ENCODE measurements at places on chromosomes 2 and 18.

- DNase-seq: no peak
These were observed 547.0 kb upstream of the ACVR2A start for GRCh38 chr2:147297820-147298219.

- no peak for DNase-seq
These were observed 88.7 kb upstream of the TXNDC2 start for GRCh38 chr18:9796935-9797549.

DNA sequence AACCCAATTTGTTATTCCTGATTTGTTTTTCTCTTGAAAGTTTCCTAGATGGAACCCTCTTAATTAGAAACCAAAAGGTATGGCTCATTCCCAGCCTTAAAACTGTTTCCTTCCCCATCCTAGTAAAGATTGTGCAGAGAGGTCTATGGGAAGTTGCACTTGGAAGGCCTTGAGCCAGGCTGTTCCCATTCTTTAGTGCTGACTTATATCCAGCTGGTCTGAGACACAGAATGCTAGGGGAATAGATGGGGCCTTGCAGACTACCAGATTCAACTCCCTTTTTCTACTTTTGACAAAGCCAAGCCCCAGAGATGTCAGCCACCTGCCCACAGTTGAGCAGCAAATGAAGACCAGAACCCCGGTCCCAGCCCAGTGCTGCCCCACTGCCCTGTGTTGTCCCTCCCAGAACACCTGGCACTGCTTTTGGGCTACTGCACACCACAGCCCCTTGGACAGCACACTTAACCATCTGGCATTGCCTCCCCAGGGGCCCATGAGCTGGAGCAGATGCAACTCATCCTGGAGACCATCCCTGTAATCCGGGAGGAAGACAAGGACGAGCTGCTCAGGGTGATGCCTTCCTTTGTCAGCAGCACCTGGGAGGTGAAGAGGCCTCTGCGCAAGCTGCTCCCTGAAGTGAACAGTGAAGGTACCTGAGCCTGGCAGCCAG lies 98.2 kb downstream of the MRO start:
- no peak for DNase-seq

DNA sequence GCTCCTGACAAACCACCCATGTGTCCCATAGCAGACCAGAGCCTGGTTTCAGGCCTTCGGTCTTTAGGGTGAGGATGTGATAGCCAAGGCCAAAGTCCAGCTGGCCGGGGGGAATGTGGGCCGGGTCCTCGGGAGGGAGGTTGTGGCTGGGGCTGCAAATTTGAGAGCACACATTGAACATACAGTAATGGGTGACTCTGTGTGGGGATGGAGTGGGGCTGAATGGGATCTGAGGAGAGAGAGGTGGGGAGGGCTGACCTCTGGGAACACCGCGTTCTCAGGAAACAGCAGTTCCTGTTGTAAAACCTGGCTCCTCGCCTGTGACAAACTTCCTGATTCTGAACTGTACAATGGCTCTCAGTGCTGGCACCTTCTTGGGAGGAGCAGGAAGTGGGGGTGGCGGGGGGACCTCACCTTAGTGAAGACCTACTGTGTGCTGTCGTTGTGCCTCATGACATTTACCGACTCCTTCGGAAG lies 48.8 kb downstream of the MCFD2 start:
- DNase-seq: peak; percentile 52

DNA sequence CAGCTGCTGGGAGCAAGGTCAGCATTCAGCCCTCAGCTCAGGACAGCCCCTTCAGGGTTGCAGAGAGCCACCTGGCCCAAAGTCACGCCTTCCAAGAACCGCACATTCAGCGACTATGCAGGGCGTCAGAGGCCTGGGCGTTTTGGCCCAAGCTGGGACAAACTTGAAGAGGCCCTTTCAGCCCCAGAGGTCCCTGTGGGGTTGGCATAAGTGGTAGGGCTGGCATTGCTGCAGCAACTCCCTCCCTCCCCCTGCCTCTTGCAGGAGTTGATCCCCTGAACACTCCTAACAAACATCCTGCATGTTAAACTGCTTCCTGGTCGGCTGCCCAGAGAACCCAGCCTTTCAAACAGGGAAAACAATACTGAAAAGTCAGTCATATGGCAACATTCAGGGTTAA lies 192.9 kb upstream of the SMAD2 start:
- DNase-seq: no peak

DNA sequence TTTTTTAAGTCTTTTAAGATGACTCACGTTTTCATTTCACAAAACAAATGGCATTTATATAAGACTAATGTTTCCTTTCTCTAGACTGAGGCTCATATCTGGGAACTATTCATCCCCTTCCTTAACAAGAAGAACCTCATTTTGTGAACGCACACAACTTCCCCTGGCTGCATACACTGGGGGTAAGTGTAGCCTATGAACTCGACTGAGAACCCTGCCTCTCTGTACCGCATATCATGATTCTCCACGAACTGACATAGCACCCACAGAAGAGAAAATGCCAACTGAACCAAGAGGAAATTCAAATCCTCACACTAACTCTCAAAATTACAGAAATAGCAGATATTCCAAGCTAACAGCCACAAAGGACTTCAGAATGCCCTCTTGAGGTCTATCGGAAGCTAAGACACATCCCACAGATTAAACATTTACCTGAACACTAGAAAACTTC lies 236.7 kb downstream of the TCF4 start:
- no peak for DNase-seq

- DNase-seq: peak; percentile 59
These were observed 36.4 kb upstream of the FOSL2 start for GRCh38 chr2:28356095-28356911.

GRCh38 chr2:80947601-80948130 lies 643.1 kb upstream of the LRRTM1 start:
- no peak for DNase-seq

- DNase-seq: peak; percentile 52
These were observed 62.1 kb upstream of the MAPRE2 start for GRCh38 chr18:34978953-34979608.

- DNase-seq: no peak
These were observed 224.2 kb downstream of the CYRIA start for GRCh38 chr2:16441431-16441830.

GRCh38 chr2:38187541-38188011 lies 111.6 kb upstream of the CYP1B1 start:
- DNase-seq: peak; percentile 95

DNA sequence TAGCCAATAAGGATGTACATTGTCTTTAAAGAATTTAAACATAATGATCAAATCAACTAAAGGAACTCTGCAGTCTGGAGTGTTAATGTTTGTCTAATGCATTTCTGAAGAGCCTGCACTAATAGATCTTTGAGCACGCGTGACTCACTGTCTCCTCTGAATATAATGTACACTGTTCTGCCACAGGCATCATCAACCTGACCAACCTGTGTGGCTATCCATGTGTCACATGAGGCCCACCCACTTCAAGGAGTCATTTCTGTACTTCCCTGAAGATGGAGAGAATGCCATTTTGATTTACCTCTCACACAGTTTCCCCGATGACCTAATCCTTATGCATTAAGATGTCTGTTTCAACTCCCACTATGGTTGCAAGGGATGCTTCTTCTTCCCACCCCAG lies 434.0 kb upstream of the SPHKAP start:
- no peak for DNase-seq

GRCh38 chr2:235911633-235912233 lies 256.5 kb downstream of the GBX2 start:
- DNase-seq: no peak

- no peak for DNase-seq
These were observed 112.7 kb downstream of the GBX2 start for GRCh38 chr2:236055471-236055870.

GRCh38 chr2:224524657-224525056 lies 60.5 kb downstream of the CUL3 start:
- DNase-seq: no peak

GRCh38 chr2:24809316-24810007 lies 16.2 kb downstream of the CENPO start:
- no peak for DNase-seq

DNA sequence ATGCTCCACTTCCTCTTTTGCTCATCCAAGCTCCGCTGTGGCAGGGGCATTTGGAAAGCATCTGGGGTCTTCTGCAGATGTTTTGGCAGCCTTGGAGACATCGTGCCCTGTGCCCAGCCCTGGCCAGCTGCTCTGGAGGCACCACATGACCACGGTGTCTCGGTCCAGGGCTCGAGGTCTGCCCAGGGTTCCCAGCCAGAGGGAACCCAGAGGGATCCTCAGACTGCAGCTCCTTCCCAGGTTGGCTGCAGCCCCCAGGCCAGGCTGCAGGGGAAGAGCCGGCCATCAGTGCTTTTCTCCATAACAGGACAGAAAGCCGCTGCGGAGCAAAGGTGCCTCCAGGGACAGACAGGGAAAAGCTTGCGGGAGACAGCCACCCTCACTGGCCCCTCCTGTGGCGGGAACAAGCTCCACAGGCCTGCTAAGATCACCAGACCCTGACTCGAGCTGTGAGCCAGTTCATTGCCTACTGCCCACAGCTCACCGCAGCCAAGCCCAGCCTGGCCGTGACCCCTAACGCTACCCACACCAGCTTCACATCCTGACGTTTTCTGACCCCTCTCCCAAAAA lies 74.7 kb downstream of the SMAD7 start:
- no peak for DNase-seq

- DNase-seq: no peak
These were observed 356.9 kb downstream of the ZNF521 start for GRCh38 chr18:24995056-24995455.

DNA sequence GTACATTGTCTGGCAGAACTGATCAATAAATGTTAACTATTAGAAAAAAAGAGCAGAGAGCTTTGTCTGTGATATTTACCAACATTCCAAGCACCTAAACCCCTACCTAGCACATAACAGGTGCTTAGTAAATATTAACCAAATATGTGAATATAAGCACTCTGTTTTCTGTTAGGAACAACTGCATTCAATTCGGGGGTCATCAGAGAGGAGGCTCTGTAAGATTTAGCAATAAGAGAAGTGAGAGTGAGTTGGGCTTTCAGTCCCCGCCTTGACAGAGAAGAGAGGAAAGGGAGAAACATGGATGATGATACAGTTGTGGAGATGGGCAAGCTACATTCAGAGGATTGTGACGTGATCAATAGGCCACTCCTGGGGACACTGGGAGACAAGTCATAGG lies 47.7 kb downstream of the MYOM1 start:
- DNase-seq: no peak

DNA sequence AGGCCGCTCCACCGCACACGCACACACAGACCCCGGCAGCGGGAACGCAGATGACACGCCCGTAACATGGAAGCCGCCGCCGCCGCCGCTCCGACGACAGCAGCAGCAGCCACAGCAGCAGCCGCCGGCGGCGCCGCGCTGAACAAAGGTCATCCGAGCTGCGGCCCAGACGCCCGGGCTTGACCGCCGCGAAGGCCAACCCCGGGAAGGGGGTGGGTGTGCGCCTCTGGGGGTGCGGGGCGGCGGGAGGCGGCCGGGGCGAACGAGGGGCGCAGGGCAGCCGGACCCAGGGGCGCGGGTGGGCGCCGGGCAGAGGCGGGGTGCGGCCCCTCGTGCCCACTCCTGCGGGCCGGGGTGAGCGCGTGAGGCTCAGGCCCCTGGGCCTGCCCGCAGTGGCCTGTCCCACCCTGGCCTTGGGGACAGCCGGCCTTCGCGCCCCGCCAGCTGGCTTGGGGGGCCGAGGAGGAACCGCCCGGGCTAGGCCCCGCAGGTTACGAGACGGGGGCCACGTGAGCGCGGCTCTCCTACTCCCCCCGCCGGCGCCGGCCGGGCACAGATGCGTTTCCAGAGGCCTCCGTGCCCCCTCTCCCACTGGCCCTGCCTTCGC lies 1.0 kb upstream of the ZNF532 start:
- DNase-seq: peak; percentile 78

- DNase-seq: peak; percentile 50
These were observed 355.3 kb downstream of the INSIG2 start for GRCh38 chr2:118443596-118443995.

GRCh38 chr2:18412980-18413675 lies 147.3 kb downstream of the RDH14 start:
- DNase-seq: peak; percentile 34

DNA sequence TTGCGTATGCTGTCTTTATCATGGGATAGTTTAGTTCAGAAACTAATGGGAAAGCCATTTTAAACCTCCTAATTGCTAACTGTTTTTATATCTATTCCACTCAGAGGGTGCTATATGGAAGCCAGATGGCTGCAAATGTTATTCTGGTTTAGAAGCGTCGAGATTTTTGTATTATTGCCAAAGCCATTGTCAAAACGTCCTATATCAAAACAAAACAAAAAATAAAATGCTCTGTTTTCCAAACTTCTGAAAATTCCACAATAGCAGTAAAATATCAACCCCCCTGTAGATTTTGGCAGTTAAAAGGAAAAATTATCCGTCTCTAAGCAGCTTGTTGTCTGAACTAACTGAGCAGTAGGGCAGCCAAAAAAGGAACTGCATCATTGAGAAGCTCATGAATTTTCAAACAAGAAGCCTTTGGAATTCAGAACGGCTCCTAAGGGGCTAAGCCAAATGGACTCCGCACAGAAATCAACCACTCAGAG lies 195.4 kb upstream of the CWC22 start:
- no peak for DNase-seq

DNA sequence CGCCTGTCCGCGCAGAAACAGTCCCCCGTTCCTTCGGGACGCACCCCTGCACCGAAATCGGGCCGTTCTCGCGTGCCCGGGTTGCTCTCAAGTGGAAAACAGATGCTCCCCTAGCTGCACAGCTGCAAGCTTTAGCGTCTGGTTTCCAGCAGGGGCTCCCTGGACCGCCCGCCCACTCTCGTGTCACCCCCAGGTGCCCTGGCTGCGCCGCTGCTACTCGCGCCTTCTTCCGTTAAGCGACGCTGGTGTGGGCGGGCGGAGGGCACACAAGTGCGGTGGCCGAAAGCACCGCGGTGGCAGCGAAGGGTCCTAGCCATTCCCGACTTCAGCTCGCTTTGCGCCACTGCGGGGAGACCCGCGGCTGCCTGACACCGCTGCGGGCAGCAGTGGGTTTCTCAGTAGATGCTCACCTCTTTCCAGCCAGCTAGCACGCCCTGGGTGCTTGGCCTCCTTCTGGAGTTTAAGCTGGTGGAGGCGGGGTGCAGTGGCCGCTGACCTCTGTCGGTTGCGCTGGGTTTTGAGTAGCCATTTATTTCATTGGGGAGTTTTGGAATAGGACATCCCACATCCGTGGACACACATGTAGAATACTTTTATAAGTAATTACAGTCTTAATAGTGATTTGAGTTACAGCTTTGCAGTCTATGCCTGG lies 806 bp downstream of the ZNF407 start:
- peak; percentile 42 for DNase-seq

Data from cardiac muscle cell (in vitro differentiated cells and primary cell).